Fibroblast of pulmonary artery (primary cell): ENCODE measurements at places on chromosomes 13 and 19.

GRCh38 chr19:47991191-47991808 is 670 bp downstream of the BSPH1 start:
- DNase-seq = no peak

GRCh38 chr13:109697936-109698335 is 88.4 kb downstream of the IRS2 start:
- DNase-seq = peak; percentile 28

DNA sequence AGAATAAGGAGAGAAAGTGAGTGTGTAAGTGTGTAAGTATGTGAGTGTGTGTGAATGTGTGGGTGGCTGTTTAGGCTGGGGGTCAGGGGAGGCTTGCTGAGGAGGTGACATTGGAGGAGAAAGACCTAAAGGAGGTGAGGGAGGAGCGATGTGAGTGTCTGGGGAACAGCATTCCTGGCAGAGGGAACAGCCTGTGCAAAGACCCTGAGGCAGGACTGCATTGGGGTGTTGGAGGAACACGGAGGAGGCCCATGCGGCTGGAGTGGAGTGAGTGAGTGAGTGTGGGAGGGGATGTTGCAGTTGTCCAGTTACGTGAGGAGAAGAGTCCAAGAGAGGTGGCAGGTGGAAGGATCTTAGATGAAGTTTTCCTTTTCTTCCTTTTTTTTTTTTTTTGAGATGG is 31.8 kb downstream of the NFILZ start:
- DNase-seq = no peak

DNA sequence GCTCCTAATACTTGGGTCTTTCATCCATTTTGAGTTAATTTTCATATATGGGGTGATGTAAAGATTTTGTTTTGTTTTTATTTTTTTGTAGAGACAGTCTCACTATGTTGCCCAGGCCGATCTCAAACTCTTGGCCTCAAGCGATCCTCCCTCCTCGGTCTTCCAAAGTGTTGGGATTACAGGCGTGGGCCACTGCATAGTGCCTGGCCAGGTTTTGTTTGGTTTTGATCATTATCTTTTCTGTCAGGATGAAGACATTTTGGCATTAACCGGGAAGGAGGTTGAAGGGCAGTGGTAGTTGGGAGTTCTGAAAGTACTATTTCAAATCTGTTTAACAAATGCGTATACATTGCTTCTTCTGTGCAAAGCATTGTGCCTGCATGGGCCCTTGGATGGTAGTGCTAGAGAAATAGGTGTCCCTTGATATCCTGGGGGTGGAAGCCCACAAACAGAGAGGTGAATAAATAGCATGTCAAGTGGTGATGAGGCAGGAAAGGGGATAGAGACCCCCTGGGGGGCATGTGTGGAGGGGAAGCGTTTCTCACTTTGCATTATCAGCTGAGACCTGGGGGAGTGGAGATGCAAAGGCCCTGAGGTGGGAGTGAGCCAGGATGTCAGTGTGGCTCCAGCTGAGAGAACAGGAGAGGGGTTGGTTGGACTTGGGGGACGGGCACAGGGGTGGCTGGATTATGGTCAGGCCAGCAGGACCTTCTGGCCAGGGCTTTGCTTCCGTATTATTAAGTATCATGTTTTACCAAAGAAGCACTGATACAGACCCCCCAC is 41.4 kb downstream of the GATAD2A start:
- no peak for DNase-seq

DNA sequence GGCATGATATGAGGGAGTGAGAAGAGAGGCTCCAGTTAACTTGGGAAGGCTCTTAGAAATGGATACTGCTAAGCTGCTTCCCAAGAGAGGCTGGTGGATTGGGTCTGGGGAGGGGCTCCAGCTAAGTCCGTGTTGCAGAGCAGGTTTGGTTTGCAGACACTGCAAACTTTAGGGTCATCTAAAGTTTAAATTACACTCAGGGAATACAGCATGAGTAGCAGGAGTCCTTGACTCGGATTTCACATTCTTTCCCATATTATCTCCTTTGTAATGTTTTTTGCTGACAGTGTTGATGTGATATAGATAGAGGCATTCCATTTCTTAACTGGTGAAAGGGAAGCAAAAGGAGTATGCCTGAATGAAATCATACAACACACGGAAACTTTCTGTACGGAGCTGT is 31.9 kb downstream of the SGCG start:
- DNase-seq = peak; percentile 7

DNA sequence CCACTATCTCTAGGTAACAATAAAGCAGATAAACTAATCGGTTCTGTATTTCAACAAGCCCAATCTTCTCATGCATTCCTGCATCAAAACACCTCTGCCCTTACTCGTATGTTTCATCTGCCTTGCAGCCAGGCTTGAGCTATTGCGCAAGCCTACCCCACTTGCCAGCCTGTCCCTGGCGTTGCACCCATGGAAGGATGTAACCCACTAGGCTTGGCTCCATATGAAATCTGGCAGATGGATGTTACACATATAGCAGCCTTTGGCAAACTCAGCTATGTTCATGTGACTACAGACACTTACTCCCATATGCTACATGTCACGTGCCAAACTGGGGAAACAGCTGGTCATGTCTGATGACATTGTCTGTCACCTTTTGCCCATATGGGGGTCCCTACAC is 11.9 kb upstream of the ZNF549 start:
- DNase-seq = no peak

DNA sequence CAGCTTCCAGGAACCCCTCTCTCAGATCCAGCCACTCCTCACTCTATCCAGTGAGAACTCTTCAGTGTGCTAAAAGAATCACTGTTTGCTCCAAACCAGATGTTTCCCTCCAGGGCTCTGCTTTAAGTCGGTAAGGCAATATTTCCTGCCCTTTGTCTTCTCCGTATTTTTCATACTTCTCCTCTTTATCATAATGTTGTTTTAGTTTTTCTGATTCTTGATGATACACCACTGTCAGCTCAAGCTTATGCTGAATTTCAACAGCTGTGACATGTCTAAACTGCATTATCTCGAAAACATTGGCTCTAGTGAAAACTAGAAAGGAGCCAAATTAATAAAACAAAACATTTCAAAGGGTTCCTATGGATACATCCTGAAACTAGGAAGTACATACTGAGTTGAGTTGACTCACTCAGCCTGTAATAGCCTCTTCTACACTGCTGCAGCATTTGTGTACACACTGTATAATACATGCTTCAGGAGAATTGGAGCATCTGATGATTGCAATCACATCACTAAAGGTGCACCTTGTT is 39.8 kb downstream of the GPR180 start:
- peak; percentile 95 for DNase-seq

- DNase-seq = no peak
Observed at GRCh38 chr13:44619651-44620050, 43.5 kb upstream of the TSC22D1 start.

DNA sequence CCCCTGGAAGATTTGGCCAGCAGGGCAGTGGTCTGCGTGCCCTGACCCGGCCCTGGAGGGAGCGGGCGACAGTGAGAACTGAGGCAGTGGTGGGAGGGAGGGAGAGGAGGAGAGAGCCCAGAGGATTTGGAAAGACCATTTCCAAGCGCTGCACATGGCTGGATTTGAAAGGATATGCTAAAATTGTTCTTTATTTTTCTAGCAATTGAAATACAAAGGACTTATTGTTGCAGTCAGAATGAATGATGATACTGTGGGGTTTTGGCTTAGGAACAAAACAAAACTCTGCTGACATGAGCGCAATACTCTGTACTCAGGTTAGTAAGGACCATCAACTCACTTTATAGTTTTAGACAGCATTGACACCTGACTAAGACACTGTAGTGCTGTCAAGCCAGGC is 69.5 kb downstream of the TNFRSF19 start:
- no peak for DNase-seq

GRCh38 chr13:30147421-30147820 is 159.9 kb downstream of the KATNAL1 start:
- DNase-seq = no peak

DNA sequence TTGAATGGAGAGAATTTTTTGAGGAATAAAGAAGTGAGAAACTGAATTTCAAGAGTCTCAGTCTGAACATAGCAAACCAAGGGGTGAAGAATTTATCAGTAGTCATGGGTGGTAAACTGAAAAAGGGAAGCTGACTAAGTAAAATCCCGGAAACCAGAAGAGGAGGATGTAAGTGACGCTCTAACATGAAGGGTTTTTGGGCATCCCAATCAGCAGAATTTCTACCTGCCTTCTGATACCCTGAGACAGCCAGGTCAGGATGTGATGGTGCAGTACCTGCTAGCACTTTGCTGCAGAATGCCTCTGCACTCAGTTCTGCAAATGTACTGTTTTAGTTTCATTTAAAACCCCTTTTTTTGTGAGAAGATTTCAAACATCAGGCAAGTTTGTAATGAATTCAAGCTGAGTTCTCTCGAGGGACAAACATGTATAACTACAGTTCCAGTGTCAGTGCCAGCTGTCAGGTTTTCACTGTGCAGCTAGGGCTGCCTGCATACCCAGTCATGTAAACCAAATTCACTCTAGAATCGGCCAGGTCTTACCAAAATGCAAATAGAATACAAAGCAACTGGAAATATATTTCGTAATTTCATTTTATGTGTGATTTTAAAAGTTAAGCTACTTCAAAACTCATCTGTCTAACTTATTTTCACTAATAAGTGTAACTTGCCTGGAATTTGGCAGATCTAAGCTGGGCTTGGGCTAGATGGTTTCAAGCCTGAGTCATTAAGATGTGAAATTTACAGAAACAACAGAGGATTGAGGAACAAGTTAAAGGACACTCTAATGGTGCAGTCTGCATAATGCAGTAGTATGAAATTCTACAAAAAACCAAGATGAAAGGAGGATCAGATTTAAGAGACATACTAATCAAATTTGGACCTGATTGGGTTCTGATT is 13.8 kb downstream of the METTL21C start:
- peak; percentile 18 for DNase-seq

GRCh38 chr19:31572102-31572975 is 223.1 kb upstream of the TSHZ3 start:
- no peak for DNase-seq

- peak; percentile 67 for DNase-seq
Observed at GRCh38 chr13:27276188-27276587, 5.6 kb downstream of the RASL11A start.

- DNase-seq = peak; percentile 73
Observed at GRCh38 chr19:55383279-55384130, 587 bp downstream of the TMEM238 start.

GRCh38 chr13:66952507-66952906 is 277.6 kb downstream of the PCDH9 start:
- DNase-seq = no peak
